ENCODE measurements at places on chromosomes 11 and 22. TPM values are rescaled to one million over a fixed set of nuclear protein-coding genes. Genes with fewer than 3 reads are reported as not detected.

GRCh38 chr11:126547161-126547560, 191.7 kb downstream of the ST3GAL4 start:
- no peak for DNase-seq

GRCh38 chr11:22044126-22044525, 148.8 kb upstream of the ANO5 start:
- DNase-seq: no peak

DNA sequence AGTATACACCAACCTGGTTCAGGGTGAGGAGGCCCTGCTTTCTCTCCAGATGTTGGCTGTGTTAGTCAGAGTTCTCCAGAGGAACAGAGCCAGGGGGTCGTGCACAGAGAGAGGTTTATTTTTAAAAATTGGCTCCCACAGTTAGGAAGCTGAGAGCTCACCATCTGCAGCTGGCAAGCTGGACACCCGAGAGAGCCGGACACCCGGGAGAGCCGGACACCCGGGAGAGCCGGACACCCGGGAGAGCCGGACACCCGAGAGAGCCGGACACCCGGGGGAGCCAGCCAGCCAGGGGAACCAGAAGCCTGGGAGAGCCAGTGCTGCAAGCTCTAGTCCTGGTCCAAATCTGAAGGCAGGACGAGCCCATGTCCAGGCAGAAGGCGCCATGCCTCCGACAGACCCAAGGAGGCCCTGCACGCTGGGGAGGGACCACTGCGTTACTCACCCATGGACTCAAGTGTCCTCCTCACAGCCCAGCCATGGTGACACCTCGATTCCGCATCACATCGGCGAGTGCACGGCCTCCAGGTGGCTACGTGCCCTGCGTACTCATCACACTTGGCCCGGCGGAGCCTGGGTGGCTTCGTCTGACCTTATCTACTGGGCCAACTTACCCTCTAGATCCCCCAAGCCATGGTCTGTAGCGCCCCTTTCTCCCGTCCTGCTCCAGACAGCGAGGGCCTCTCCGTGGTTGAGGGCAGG, 99.0 kb downstream of the BRD1 start:
- no peak for DNase-seq

- DNase-seq: no peak
Observed at GRCh38 chr22:36758792-36759271, 17.1 kb downstream of the IFT27 start.

- no peak for DNase-seq
Observed at GRCh38 chr11:14234446-14234845, 124.5 kb downstream of the RRAS2 start.

DNA sequence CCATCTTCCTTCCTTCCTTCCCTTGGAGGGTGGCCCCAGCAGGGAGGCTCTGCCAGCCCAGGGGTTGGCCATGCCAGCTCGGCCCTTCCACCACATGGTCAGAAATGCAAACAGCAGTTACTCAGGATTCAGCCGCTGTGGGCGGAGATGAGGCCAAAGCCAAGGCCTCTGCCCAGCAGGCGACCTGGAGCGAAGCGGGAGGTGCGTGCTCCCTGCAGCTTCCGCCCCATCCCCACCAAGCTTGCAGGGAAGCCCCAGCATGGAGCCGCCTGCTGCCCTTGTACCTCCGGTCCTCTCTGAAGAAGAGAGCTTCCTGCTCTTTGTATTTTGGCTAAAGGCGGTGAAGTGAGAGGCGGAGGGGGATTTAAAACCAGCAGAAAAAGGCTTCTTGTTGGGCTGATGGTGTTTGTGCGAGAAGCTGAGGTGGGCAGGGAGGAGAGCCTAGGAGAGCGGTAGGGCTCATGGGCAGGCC, 50.4 kb downstream of the ANO1 start:
- no peak for DNase-seq

- peak; percentile 42 for DNase-seq
Observed at GRCh38 chr11:1298695-1299492, 10.5 kb downstream of the TOLLIP start.

DNA sequence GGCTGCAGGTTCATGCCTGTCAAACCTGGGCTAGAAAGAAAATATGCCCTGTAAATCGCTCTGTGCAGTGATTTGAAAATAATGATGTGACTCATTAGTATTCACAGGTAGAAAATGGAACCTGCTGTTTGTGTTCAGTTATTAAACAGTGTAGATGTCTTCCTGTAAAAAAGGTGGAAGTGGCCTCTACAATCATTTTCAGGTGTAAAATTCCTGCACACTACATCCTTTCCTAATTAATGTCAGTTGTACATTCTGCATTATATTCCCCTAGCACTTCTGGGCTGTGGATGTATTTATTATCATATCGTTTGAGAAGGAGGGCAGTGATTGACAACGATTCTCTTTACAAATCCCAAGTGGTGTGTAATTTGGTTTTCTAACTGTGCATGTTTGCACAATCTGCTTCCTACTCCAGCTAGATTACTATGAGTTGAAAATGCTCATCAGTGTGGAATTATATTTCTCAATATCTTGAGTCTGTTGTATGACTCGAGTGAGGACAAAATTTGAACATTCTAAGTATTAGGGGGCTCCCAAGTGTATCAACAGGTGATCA, 454.0 kb upstream of the DDI1 start:
- DNase-seq: no peak

GRCh38 chr11:11390068-11390771, 37.2 kb upstream of the CSNK2A3 start:
- no peak for DNase-seq

GRCh38 chr11:45791524-45791923, 13.4 kb upstream of the SLC35C1 start:
- DNase-seq: no peak

DNA sequence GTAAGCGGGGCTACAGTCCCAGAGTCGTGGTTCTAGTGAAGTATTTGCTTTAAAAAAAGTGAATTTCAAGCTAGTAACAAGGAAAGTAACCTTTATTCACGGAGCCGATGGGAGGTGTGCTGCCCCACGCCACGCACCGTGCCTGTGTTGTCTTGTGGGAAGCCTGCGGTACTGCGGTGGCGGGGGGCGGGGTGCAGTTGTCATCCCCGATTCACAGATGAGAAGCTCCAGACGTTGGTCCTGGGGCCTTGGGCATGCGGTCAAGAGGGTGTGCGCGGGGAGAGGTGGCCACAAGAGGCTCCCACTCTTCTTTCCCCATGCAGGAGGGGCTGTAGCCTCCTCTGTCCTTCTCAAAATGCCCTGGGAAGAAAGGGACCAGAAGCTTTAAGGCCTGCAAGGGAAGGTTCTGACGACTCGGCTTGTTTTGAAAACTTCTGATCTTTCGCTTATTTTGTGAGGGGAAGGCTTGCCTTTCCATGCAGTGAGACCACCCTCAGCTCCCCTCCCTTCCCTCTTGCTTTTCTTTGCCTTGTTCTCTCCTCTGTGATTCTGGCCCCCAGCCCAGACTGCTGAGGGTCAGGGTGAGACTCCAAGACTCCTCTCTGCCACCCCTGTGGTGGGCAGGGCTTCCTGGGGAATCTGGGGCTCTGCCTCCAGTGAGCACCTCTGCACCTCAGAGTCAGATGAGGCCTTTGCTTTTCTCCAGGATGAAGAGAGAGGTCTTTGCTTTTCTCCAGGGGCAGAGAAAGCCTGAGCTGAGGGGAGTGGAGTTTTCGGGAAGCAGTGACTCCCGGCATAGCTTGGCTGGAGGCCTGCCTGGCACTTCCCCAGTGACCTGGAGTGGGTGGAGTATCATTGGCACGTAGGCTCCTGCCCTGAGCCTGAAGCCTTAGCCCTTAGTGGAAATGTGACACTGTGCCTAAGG, 6.2 kb downstream of the GLB1L3 start:
- no peak for DNase-seq

GRCh38 chr22:27064386-27064785, 407.0 kb downstream of the MIAT start:
- no peak for DNase-seq

DNA sequence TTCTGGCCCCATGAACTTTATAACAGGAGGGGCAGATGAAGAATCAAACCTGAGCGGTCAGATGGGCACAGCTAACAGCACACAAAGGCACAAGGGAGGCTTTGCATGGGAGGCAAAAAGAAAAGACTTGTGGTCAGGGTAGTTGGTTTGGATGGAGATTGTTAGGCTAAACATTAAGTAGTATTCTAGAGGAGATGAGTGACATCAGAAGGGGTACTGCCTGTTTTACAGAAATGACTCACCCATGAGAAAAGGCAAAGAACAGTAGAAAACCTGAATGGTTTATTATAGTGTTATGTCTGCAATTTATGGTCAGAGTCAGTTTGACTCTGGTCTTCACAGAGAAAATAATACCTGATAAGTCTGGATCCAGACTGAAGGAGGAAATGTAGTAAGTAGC, 129.8 kb upstream of the KIRREL3 start:
- DNase-seq: no peak

DNA sequence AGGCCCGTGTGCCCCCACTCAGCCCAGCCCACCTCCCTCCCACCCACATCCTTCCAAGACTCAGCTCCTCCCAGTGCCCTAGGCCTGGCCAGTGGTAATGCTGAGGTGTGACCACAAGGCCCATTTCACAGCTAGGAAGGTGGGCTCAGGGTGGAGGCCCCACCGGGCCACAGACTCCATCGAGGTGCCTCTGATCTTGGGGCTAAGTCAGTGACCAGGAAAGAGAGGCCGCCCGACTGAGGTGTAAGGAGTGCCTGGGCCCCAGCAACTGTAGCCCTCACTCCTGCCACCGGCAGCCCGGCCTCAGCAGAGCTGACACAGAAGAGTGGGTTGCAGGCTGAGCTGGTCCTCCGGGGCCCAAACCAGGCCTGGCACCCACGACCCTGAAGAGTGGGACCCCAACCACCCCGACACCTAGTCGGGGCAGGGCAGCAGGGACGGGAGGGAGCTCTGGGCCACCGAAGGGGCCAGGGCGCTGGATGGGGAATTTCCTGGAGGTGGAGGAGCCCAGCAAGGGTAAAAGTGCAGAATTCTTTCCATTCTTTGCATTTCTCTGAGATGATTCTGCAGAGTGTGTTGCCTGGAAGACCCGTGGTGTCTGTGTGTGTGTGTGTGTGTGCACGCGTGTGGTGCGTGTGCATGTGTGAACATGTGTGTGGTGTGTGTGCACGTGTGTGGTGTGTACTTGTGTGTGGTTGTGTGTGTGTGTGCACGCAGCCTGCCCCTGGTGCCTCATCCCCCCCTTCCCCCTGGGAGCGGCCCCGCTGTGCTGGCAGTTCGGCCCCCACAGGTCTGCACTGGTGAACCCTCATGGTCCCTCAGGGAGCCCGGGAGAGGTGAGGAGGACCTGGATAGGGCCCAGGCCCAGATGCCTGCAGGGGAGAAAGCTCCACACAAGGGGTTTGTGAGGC, 8.3 kb upstream of the PIM3 start:
- no peak for DNase-seq

- no peak for DNase-seq
Observed at GRCh38 chr11:127071606-127072005, 71.0 kb upstream of the KIRREL3 start.

- no peak for DNase-seq
Observed at GRCh38 chr22:28856095-28856455, 27.3 kb upstream of the ZNRF3 start.

GRCh38 chr11:119459293-119459976, 36.5 kb upstream of the THY1 start:
- DNase-seq: no peak

- DNase-seq: peak; percentile 97
Observed at GRCh38 chr22:46762238-46763050, at the start of gene TBC1D22A. TSS of gene TBC1D22A (plus strand) at chr22:46762650. CDS start at chr22:46762787, 137 bp downstream.

GRCh38 chr11:67054836-67055523, 1.7 kb upstream of the RHOD start:
- DNase-seq: no peak

GRCh38 chr11:102794382-102794781, 3.6 kb downstream of the MMP1 start:
- DNase-seq: peak; percentile 65

DNA sequence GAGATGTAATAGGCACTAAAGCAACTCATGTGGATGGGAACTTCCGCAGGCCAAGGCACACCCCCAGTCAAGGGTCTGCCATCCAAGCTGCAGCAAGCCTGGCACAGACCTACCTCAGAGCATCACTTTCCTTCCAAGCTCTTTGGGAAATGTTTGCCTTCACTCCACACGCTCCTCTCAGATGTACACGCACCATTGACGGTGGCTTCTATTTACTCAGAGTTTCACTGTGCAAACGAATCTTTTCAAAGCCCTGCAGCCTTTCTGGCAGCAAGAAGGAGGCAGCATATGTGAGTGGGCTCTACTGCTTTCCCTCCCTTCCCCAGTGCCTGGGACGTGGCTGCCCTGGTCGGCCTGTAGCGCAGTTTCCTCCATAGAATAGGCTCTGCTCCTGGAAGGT, 60.9 kb upstream of the USP47 start:
- no peak for DNase-seq

DNA sequence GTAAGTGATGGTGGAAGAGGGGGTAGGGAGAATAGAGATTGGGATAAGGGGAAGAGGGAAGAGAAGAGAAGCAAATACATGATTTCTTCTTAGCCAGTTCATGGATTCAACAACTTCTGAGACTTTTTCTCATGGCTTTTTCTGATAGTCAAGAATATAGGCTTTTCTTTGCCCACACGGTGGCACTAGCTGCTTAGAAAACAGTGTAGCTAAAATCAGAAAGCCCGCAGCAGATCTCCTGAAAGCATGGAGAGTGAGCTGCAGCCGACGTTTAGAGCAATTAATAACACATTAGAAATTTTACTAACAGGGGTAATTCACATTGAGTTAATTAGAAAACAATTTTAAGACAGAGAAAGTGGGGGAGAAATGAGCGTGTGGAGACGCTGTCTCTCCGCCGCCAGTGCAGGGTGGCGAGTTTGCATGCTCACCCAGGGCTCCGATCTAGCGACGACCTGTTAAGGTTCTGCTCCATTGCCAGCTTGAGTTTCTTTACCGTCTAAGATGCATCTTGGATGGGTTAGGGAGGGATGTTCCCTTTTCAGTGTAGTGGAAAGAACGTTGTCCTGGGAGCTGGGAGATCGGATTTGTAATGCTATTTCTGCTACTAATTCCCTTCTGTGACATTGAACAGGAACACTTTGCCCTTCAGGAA, 3.3 kb upstream of the RAG1 start:
- DNase-seq: peak; percentile 78

- no peak for DNase-seq
Observed at GRCh38 chr22:49959782-49960158, 802 bp upstream of the PIM3 start.

- no peak for DNase-seq
Observed at GRCh38 chr11:102117472-102118113, 7.3 kb downstream of the YAP1 start.

FAT3 gene
- total RNA-seq: 20.9 TPM

DAGLA gene
- 1.1 TPM for total RNA-seq

PLEKHB1 gene
- 31.1 TPM for total RNA-seq

SLC5A4 gene
- total RNA-seq: 0.06 TPM

All from neural progenitor cell (in vitro differentiated cells).